Left ventricle myocardium superior (tissue), 1 donor: ENCODE measurements at places on chromosomes 5 and 9. TPM values are rescaled to one million over a fixed set of nuclear protein-coding genes. Genes with fewer than 3 reads are reported as not detected.

DNA sequence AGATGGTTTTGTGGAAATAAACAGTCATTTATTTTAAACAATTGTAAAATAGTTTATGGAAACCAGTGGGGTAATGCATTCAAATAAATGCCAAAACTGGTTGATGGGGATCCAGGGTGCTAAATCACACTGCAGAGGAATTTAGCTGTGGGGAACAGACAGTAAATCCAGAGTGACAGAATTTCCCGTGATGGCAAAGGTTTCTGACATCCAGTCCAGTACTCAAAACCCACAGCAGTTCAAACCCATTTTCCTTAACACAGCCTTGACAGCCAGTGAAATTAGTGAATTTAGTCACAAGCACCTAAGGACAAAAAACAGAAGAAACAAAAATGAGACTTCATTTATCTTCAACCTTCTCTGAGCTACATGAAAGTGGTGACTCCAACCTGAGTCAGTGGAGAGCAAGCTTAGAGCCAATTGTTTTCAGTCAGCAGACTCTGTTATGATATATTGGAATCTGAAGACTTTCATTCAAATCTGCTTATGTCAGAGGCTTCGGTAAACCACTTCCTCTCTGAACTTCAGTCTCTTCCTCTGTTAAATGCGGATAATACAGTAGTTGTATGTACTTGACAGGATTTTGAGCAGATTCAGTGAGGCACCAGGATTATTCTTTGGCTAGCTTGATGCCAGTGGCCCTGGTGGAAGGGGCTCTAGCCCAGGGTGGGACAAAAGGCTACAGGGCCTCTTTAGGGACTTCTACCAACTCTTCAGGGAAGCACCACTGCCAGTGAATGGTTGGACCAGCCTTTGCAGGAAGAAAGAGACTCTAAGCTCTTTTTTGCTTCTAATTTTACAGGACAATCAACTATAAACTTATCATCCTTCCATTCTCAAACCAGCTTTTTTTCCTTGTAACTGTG is 185.3 kb downstream of the MAPKAP1 start:
- no peak for DNase-seq

- peak; percentile 83 for DNase-seq
Measured at GRCh38 chr9:133117271-133118178, 3.5 kb downstream of the RALGDS start.

DNA sequence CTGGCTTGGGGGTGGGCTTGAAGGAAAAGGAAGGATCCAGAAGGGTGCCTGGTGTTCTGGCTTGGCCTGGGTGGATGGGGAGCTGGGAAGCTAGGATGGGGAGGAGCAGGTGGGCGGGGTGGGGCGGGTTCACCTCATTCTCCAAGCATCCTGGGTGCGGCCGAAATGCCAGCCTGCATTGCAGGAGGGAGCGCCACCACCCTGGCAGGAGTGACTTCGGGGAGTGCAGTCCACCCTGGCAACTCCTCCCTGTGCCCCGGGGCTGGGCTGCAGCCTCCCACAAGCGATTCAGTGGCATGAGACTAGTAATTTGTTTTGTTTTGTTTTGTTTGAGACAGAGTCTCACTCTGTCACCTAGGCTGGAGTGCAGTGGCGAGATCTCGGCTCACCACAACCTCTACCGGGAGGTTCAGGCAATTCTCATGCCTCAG is 5.5 kb downstream of the TTC16 start:
- no peak for DNase-seq

GRCh38 chr9:13787234-13787833 is 507.8 kb upstream of the MPDZ start:
- no peak for DNase-seq

PCDHA8 gene
- total RNA-seq: not detected

TPPP gene
- 34.8 TPM for total RNA-seq
